ENCODE measurements at places on chromosomes 4 and X.

- DNase-seq, result no peak
Measured at GRCh38 chrX:151975736-151976275, 1.3 kb upstream of the GABRE start.

DNA sequence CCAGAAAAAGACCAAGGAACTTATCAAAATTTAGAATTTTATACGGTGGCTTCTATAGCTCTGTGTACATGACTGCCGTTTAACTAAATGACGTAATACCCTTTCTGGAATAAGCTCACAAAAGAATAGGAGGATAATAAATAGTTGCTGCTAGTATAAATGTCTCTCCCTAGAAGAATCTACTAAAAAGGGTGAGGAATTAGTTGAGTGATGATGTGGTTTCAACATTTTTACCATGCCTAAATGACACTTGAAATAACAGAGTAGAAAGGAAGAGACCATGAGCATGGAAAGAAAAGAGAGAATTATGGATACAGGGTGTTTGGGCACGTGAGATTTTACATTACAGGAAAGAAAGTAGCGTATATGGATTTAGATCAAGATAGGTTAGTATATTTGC is 231.1 kb downstream of the ARAP2 start:
- no peak for DNase-seq

- DNase-seq, result no peak
Measured at GRCh38 chr4:28267166-28267565, 1406.5 kb downstream of the STIM2 start.

- no peak for DNase-seq
Measured at GRCh38 chr4:141464366-141464765, 172.0 kb upstream of the IL15 start.

- DNase-seq, result no peak
Measured at GRCh38 chrX:8967461-8967860, 66.5 kb downstream of the FAM9B start.

GRCh38 chrX:129091097-129091496 is 432.2 kb downstream of the SMARCA1 start:
- DNase-seq, result no peak

- no peak for DNase-seq
Measured at GRCh38 chr4:110087070-110087708, 111.2 kb downstream of the ELOVL6 start.

GRCh38 chrX:152806035-152806434 is 24.5 kb downstream of the CETN2 start:
- DNase-seq, result no peak

GRCh38 chr4:138910195-138910913 is 105.2 kb upstream of the NOCT start:
- DNase-seq, result no peak

DNA sequence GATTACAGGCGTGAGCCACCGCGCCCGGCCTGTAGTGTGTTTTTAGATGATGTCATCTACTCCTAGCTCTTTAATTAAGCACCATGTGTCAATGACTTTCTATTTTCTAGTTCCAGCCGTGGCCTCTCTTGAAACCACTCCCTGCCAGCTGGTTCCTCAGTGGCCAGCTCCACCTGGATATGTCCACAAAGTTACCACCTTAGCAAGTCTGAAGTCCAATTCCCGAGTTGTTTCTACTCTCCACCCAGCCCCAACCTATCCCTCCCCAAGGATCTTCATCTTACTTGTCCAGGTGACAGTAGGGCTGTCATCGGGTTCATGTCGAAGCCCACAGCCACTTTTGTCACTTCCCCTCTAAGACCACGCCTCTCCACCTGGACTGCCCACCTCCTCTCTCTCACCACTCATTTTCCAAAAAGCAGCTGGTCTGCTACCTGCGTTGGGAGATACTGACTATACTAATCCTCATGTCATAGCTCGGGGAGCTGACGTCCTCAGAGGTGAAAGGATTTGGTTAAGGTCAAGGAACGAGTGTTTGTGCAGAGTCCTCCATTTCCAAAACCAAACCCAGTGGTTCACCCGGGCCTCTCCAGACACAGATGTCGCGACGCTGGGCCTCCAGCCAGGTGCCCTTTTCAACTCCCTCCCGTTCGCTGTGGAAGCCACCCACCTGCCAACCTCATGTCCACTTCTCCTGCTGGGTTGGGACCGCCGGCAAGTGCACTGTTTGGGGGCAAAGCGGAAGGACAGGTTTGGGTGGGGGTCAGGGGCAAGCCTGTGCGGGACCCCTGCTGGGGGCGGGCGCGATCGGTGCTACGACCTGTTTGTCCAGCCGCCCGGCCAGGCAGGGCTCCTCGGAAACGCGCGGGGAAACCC is 704 bp downstream of the FAM3A start:
- peak; percentile 44 for DNase-seq

DNA sequence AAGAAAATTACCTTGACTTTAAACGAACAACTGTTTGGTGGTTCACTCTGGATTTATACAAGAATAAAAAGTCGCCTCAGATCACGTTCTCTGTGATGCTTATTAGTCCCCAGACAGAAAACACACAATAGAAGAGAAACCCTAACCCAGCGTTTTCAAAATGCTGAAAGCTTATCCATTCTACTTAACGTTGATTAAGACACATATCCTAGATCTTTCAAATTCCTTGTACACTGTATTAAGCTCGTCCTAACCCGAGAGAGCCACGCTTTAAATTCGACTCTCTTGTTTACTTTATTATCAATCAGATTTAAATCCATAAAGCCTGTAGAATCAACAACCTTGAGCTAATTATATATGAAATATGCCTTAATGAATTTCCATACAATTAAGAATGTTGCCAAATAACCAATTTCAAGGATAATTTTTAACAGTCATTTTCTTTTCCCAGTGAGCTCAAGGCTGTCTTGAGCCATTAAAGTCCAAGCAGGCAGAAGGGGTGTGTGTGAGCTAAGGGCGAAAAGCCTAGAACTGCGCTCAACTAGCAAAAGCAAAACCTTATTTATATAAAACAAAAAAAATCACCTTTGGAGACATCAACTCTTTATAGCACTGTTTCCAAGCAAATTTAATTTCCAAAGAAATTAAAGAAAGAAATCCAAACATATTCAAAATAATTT is 981 bp upstream of the PITX2 start:
- DNase-seq, result no peak

- no peak for DNase-seq
Measured at GRCh38 chrX:368811-369562, 17.7 kb downstream of the PPP2R3B start.

DNA sequence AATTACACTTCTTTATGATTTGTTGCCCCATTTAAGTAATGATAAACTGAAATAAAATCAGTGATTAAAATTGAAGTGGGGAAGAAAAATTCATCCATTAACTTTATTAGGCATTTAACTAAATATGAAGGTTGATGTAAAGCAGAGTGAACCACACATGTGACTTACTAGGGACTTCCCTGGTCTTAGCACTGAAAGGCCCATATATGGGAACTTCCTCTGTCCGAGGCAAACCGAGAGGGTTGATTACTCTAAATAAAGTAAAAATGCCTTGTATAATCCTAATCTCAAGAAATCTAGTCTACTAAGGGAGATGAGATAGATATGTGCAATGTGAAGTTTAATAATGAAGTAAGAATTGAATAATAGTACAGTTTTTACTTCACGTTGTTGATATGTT is 403.9 kb upstream of the RPS6KA3 start:
- no peak for DNase-seq

DNA sequence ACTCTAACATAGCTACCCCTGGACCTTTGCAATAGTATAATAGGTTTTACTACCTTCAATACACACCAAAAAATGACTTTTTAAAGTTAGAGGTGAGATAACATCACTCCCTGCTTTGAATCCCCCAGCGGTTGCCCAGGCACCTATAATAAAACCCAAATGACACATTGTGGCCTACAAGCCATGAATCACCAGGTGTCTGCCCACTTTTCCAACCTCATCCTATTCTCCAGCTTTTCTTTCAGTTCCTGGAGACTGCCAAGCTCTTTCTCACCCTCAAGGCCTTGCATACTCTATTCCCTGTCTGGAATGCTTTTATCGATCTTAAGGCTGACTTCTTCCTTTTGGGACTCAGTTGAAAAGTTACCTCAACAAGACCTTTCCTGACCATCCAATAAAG is 16.4 kb upstream of the PRSS48 start:
- DNase-seq, result no peak

- DNase-seq, result no peak
Measured at GRCh38 chr4:101540336-101540735, 193.0 kb upstream of the PPP3CA start.

DNA sequence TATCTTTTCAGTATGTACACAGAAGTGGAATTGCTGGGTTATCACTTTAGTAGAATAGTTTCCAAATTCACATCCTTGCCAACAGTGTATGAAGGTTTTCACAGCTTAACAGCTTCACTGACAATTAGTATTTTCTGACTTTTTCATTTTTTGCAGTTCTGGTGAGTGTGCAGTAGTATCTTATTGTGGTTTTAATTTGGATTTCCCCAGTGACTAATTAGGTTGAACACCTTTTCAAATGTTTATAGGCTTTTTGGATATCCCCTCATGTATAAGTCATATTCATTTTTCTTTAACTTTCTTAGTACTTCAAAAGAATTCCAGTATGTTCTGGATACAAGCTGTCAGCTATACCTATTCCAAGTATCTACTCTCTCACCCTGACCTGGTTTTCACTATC is 37.1 kb downstream of the BRCC3 start:
- no peak for DNase-seq

GRCh38 chrX:49915361-49916222 is 6.8 kb upstream of the CLCN5 start:
- peak; percentile 63 for DNase-seq

GRCh38 chrX:136097871-136098805 is 49.2 kb upstream of the FHL1 start:
- no peak for DNase-seq

- no peak for DNase-seq
Measured at GRCh38 chr4:1518997-1519700, 112.9 kb upstream of the NKX1-1 start.

DNA sequence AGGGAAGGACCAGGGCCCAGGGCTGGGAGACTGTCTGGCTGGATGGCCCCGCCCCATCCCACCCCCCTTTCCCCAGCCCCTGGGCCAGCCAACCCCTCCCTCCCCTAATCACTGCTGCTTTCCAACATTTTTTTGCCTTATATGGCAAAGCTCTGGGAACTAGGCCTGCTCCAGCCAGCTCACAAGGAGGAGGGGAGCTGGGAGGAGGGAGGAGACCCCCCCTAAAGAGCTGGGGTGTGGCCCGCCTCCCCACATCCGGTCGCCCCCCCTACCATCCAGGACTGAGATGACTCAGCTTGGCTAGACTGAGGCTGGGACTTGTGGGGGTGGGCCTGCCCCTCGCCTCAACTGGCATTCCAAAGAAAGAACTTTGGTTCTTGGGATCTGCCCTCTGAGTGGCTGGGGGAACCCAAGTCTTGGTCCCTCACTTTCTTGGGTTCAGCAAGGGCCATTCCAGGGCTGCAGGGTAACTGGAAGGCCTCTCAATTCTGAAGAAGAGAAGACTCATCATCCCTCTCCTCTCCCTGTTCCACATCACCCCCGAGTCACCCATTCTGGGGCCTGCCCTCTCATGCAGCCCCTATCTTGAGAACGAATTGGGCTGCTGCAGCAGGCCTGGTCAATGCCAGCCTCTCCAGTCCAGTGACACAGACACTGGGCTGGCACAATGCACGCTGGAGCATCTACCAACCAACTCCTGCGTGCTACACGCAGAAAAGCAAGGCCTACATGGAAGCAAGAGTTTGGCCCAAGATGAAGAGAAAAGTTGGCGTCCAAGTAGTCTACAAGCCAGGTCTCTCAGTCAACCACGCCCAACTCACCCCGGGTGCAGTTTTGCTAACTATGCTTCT is 4.8 kb downstream of the FLNA start:
- peak; percentile 80 for DNase-seq

- DNase-seq, result no peak
Measured at GRCh38 chr4:144611850-144612249, 34.1 kb upstream of the HHIP start.

GRCh38 chrX:100353326-100353725 is 56.7 kb downstream of the PCDH19 start:
- DNase-seq, result no peak

GRCh38 chr4:100284129-100284880 is 94.0 kb upstream of the DDIT4L start:
- no peak for DNase-seq

DNA sequence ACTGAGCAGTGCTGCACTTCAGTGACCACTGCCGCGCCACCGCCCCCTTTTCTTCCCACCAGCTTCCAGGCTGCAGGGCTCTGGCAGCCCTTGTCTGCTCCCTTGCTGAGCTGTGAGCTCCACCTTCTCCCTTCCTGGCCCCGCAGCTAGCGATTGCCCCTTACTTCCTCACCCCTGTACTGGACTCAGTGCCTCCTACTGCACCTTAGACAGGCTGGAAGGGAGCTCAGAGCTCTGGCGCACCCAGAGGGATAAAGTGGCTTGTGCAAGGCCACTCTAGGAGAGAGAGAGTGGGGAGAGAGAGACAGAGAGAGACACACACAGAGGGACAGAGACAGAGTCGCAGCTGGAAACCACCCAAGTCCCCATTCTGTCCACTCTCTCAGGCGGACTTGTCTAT is 6.0 kb downstream of the RASL11B start:
- no peak for DNase-seq

DNA sequence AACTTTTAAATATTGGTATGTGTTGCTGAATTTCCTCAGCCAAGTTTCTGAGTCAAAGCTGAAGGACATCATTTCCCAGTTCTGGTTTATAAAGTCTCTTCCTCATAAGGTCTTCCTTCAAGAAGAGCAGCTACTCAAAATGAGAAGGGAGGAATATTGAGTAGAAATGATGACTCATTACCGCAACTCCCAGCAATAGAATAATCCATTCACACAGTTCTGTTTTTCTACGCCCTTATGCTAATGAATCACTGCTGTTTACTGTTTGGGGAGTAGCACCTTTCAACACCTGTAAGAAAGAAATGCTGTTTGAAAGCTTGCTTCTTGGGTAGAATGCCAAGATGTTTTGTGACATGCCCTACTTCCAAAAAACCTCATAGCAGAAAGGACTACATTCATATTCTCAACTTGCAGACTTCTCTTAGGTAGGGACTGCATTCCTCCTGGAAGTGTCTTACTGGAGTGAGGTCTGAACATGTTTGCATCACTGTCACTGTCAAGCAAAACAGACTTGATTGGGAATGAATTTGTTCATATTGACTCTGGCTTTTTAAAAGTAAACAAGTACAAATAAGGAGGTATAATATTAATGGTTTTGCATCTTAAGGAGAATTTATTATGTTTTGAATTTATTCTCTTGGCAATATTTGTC is 147.2 kb upstream of the BANK1 start:
- DNase-seq, result no peak

DNA sequence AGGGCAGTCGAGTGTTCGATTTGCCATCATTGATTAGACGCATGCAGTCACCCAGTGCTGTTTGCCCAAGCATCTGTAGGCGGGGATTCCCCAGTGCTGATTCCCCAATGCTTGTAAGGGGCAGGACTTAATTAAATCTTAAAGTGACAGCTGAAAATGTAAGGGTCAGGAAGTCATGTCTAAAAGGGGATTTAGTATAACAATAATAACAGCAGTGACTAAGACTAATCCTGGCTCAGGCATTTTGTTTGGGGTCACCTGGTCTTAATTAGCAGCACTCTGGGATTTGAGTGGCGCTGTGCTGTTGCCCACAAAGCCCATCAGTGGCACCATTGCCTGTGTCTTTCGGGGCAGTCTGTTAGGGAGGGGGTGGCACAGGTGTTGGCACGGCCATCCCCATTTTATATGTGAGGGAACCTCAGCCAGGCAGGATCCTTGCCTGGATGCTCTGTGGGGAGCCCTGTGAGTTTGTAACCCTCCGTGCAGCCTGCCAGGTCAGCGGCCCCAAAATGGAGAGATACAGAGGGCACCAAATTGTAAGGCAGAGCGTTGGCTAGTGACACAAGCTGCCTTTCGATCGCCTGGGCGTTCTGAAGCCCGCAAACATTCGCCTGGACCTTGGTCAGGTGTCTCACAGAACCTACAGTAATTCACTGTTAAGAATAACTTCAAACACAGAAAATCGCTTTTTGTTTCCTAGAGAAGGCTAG is 146.7 kb downstream of the TBL1X start:
- no peak for DNase-seq
